ENCODE measurements at places on chromosomes 7 and 10.

DNA sequence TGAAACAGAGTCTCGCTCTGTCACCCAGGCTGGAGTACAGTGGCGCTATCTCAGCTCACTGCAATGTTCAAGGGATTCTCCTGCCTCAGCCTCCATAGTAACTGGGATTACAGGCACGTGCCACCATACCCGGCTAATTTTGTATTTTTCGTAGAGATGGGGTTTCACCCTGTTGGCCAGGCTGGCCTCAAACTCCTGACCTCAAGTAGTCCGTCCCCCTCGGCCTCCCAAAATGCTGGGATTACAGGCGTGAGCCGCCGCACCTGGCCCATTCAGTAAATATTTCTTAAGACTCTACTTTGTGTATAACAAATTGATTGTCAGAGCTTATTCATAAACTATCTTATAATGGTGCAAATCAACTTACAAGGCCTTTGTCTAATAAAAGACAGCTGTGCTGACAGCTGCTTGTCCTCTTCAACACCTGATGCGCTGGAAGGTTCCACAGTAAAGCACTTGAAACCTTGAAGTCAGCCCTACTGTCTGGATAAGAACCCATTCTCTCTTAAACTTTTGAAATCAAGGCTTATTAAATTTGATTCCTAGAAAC lies 14.7 kb downstream of the ECHDC3 start:
- no peaks in the 10 kb centered on the region for H3K4me1 ChIP-seq
- no peaks in the 10 kb centered on the region for H3K36me3 ChIP-seq
- no peak for DNase-seq
- no peak overlapping the region for H3K27ac ChIP-seq

- no peaks in the 10 kb centered on the region for H3K36me3 ChIP-seq
- H3K27me3 ChIP-seq = no peaks in the 10 kb centered on the region
- no peak overlapping the region for H3K4me3 ChIP-seq
- H3K27ac ChIP-seq = no peak overlapping the region
These were observed 290.7 kb downstream of the FGFR2 start for GRCh38 chr10:121307411-121307980.

- DNase-seq = no peak
- no peaks in the 10 kb centered on the region for H3K27me3 ChIP-seq
- no peaks in the 10 kb centered on the region for H3K36me3 ChIP-seq
- no peak overlapping the region for H3K27ac ChIP-seq
- no peak overlapping the region for H3K4me3 ChIP-seq
These were observed 101.8 kb upstream of the WAC start for GRCh38 chr10:28431139-28431538.

- no peaks in the 10 kb centered on the region for H3K4me1 ChIP-seq
- H3K27ac ChIP-seq = no peak overlapping the region
- H3K27me3 ChIP-seq = no peaks in the 10 kb centered on the region
- no peak overlapping the region for H3K4me3 ChIP-seq
- no peaks in the 10 kb centered on the region for H3K36me3 ChIP-seq
These were observed 211.4 kb downstream of the THSD7A start for GRCh38 chr7:11620406-11621253.

- H3K4me3 ChIP-seq = no peak overlapping the region
- peaks cover 25% of the 10 kb centered on the region for H3K36me3 ChIP-seq
- no peaks in the 10 kb centered on the region for H3K27me3 ChIP-seq
- H3K4me1 ChIP-seq = no peaks in the 10 kb centered on the region
These were observed 51.0 kb downstream of the ORC5 start for GRCh38 chr7:104156842-104157277.

GRCh38 chr10:95403700-95404461 lies 113.1 kb upstream of the PDLIM1 start:
- peaks cover 2% of the 10 kb centered on the region for H3K4me1 ChIP-seq
- no peaks in the 10 kb centered on the region for H3K36me3 ChIP-seq
- no peaks in the 10 kb centered on the region for H3K27me3 ChIP-seq
- H3K4me3 ChIP-seq = no peak overlapping the region

- H3K36me3 ChIP-seq = no peaks in the 10 kb centered on the region
- peaks cover 4% of the 10 kb centered on the region for H3K4me1 ChIP-seq
- H3K27me3 ChIP-seq = peaks cover 6% of the 10 kb centered on the region
- H3K4me3 ChIP-seq = no peak overlapping the region
These were observed 101.0 kb upstream of the AGR3 start for GRCh38 chr7:16982640-16983350.

DNA sequence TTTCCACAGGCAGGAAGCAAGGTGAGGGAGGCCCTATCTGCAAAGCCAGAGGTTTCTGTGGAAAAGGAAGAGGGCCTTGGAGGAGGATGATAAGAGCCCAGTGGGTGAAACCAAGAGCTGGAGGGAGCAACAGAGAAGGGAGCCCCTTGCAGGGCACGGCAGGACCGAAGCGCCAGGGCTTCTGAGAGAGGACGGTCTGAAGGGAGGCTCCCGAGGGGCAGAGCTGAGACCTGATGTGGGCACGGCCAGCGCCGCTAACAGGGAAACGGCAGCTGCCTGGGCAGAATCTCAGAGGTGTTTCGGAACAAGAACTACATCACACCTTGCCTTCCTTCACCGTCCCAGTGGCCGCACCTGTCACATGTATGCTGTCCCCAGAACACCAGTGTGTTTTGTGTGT lies 144.3 kb upstream of the ADARB2 start:
- H3K4me1 ChIP-seq = no peaks in the 10 kb centered on the region
- H3K36me3 ChIP-seq = no peaks in the 10 kb centered on the region
- DNase-seq = no peak
- peaks cover 4% of the 10 kb centered on the region for H3K27me3 ChIP-seq

GRCh38 chr10:47026301-47027107 lies 115.3 kb downstream of the PTPN20 start:
- peaks cover 5% of the 10 kb centered on the region for H3K27me3 ChIP-seq
- no peak overlapping the region for H3K27ac ChIP-seq
- H3K4me3 ChIP-seq = no peak overlapping the region
- peaks cover 1% of the 10 kb centered on the region for H3K4me1 ChIP-seq
- no peaks in the 10 kb centered on the region for H3K36me3 ChIP-seq

- no peak overlapping the region for H3K4me3 ChIP-seq
- H3K36me3 ChIP-seq = no peaks in the 10 kb centered on the region
- no peaks in the 10 kb centered on the region for H3K4me1 ChIP-seq
- no peak overlapping the region for H3K27ac ChIP-seq
- DNase-seq = no peak
- H3K27me3 ChIP-seq = no peaks in the 10 kb centered on the region
These were observed 221.5 kb downstream of the MBL2 start for GRCh38 chr10:52551046-52551445.

GRCh38 chr10:124384172-124384571 lies 34.6 kb downstream of the OAT start:
- DNase-seq = no peak
- no peaks in the 10 kb centered on the region for H3K36me3 ChIP-seq
- H3K27ac ChIP-seq = no peak overlapping the region
- peaks cover 25% of the 10 kb centered on the region for H3K27me3 ChIP-seq

DNA sequence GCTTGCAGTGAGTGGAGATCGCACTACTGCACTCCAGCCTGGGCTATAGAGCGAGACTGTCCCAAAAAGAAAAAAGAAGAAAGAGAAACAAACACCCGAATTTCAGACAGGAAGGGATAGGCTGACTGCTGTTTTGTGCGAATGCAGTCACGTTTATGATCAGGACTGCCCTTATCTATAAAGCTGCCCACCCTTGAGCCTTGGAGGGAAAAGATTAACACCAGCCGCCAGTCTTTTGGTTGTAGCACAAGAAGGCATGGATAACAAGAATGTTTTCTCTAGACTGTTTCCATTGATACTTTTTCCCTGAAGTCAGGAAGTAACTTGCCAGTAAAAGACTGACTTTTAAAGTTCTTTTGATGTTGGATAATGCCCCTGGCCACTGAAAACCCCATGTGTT lies 314.0 kb downstream of the BICC1 start:
- no peaks in the 10 kb centered on the region for H3K27me3 ChIP-seq
- no peak for DNase-seq
- H3K27ac ChIP-seq = no peak overlapping the region

GRCh38 chr10:132627666-132628531 lies 90.3 kb downstream of the INPP5A start:
- H3K36me3 ChIP-seq = no peaks in the 10 kb centered on the region
- no peak for DNase-seq
- no peak overlapping the region for H3K27ac ChIP-seq
- H3K27me3 ChIP-seq = no peaks in the 10 kb centered on the region
- peaks cover 24% of the 10 kb centered on the region for H3K4me1 ChIP-seq
- no peak overlapping the region for H3K4me3 ChIP-seq

DNA sequence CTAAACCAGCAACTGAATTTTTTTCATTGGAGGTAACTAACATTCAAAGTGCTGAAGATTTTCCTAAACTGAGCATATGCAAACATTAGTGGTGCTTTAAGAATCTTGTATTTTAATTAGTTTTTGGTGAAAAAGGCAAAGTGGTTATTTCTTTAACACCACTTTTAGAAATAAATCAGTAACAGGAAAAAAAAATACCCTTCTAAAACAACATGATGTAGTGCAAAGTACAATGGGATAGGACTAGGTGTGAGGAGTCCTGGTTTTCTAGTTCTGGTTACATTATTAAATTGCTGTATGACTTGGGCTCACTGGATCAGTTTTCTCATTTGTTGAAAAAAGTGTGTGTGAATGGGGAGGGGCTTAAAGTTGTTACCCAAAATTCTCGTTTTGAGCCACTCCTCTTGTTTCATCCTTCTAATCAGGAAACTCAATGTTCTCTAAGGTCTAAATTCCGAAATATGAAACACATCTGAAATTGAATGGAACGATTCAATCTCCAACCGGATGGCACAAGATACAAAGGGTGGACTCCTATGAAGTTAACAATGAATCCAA lies 1.8 kb downstream of the WASL start:
- H3K27ac ChIP-seq = peak overlapping the region; percentile 88
- no peak for DNase-seq
- H3K4me3 ChIP-seq = peak overlapping the region; percentile 94
- H3K4me1 ChIP-seq = peaks cover 77% of the 10 kb centered on the region
- H3K36me3 ChIP-seq = peaks cover 10% of the 10 kb centered on the region

DNA sequence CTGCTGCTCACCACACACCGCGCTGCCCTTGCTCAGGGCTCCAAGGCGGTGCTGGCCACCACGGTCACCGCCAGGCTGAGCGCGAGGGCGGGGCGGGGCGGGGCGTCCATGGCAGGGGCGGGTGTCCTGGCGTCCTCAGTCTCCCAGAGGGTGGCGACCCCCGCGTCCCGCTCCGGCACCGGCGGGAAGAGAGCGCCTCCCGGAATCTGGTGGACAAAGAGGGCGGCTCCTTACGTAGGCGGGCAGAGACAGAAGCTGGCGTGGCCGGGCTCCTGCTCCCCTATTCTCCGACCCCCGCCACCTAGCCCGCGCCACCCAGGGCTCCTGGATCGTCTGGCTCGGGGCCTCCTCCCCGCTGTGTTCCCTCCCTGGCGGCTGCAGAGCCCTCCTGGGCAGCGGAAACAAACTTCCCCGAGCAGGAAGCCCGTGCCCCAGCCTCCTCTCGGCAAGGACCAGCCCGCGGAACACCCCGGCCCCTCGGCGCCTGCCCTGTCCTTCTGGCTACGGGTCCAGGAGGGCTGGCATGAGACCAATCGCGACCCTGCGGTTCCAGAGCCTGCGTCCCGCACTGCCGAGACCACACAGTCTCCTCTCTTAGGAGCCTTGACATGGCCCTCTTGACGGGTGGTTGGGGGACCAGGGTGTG lies 133.8 kb upstream of the ZNF92 start:
- no peak for DNase-seq
- no peak overlapping the region for H3K27ac ChIP-seq
- peaks cover 3% of the 10 kb centered on the region for H3K4me1 ChIP-seq
- no peaks in the 10 kb centered on the region for H3K36me3 ChIP-seq
- H3K27me3 ChIP-seq = peaks cover 32% of the 10 kb centered on the region
- H3K4me3 ChIP-seq = peak overlapping the region; percentile 11

- peaks cover 33% of the 10 kb centered on the region for H3K27me3 ChIP-seq
- no peaks in the 10 kb centered on the region for H3K36me3 ChIP-seq
- H3K4me3 ChIP-seq = no peak overlapping the region
- H3K27ac ChIP-seq = no peak overlapping the region
- H3K4me1 ChIP-seq = no peaks in the 10 kb centered on the region
These were observed 11.6 kb downstream of the MLXIPL start for GRCh38 chr7:73612598-73613269.

- H3K36me3 ChIP-seq = peaks cover 6% of the 10 kb centered on the region
- no peak for DNase-seq
- peak overlapping the region; percentile 42 for H3K27ac ChIP-seq
- H3K4me3 ChIP-seq = peak overlapping the region; percentile 34
These were observed 119.3 kb downstream of the FAM53B start for GRCh38 chr10:124624895-124625294.

- DNase-seq = no peak
- peaks cover 4% of the 10 kb centered on the region for H3K4me1 ChIP-seq
- peaks cover 21% of the 10 kb centered on the region for H3K27me3 ChIP-seq
- H3K27ac ChIP-seq = no peak overlapping the region
These were observed 15.4 kb upstream of the GRB10 start for GRCh38 chr7:50798126-50798525.

GRCh38 chr7:4830176-4830575 lies 31.7 kb downstream of the PAPOLB start:
- H3K27me3 ChIP-seq = peaks cover 1% of the 10 kb centered on the region
- H3K4me1 ChIP-seq = peaks cover 2% of the 10 kb centered on the region
- H3K36me3 ChIP-seq = no peaks in the 10 kb centered on the region
- no peak overlapping the region for H3K4me3 ChIP-seq

DNA sequence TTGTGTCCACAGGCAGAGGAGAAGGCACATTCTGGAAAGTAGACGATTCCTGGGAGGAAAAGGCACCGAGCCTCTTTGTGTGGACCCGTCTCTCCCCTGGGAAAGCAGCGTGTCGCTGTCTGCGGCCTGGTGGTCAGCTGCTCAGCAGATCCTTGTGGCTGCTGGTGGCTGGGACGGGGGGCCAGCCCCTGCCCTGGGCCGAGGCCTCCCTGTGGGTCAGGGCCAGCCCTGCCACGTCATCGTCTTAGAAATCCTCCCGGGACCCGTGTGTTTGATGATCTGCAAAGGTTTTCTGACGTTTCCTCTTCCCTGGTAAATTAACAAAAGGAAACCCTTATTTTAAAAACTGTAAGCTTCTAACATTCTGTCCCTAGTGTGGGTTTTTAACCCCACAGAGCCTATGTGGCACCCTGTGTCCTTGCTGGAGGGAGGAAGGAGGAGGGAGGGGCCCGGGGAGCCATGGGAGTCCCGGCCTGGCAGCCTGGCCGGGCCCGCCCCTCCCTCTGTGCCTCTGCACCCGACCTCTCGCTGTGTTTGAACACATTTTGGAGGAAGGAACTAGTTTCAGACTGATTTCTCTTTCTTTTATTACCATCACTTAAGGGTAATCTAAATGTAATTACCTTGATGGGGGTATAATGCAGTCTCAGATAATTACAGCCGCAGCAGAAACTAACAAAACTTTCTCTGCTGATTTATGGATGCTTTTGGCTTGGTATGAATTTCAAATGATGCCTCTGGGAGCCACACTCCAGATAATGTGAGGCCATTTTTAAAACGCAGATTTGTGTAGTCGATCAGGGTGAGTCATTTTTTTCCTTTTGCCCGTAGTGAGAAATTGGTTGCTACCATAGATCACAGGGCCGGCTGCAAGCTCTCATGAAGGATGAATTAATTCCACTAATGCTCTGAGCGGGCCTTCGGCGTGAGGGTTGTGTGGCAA lies 85.5 kb downstream of the NKX6-2 start:
- no peaks in the 10 kb centered on the region for H3K27me3 ChIP-seq
- no peak overlapping the region for H3K27ac ChIP-seq
- peaks cover 9% of the 10 kb centered on the region for H3K36me3 ChIP-seq
- DNase-seq = no peak

- H3K4me1 ChIP-seq = no peaks in the 10 kb centered on the region
- no peak overlapping the region for H3K4me3 ChIP-seq
- no peak for DNase-seq
- H3K27ac ChIP-seq = no peak overlapping the region
These were observed 9.0 kb upstream of the CFTR start for GRCh38 chr7:117470777-117471176.

Data from activated naive CD8-positive, alpha-beta T cell treated with anti-CD3 and anti-CD28 coated beads, Interleukin-2, amount 50 U/mL, for 24 hours (primary cell).